ENCODE measurements at places on chromosomes 16 and 17.

DNA sequence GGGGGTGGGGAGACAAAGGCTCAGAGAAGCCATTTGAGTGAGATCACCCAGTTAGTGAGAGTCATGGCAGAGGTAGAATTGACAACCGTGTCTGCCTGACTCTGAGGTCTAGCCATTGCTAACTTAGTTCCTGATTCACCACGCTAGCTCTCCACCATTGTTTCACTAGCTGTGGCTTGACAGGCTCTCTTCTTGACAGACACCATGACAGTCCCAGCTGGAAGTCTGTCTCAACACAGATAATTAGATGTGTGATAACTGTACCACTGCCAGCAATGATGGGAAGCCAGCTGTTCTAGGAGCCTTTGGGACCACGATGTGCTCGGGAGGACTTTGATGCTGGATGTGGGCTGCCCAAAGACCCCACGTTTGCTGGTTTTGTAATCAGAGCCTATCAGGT, 170.5 kb upstream of the CACNG3 start:
- no peak for DNase-seq

DNA sequence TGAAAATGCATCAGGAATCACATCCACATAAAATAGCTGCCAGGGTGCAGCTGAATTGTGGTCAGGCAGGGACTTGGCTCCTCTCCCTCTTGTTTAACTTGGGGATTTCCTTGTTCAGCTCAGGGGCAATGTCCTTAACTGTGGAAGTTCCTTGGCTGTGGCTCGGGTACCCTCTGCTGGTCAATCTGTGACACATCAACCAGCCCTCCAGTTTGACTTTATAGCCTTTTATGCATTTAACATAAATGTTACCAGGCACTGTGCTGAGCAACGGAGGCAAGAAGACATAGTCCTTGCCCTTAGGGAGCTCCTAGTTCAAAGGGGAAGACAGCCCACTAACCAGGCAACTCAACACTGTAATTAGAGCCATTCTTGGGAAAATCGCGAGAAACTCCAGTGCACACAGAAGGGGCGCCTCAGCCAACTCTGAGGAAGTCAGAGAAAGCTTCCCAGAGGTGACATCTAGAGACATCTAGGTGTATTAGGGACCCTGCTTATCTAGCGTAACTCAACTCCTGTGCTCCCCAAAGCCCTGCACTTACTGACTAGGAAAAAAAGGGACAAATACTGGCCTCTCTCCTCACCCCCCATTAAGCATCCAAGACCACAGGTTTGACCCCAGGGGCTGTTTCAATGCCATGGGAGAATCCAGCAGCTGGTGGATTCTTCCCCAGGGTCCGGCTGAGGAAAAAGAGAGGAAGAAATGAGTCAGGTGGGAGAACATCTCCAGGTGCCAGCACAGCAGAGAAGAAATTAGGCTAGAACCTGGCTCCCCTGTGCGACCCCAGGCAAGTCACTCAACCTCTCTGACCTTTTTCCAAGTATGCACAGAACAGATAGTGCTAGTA, 17.3 kb upstream of the EEF2K start:
- DNase-seq = peak; percentile 56

- no peak for DNase-seq
Observed at GRCh38 chr16:644556-644955, 2.9 kb downstream of the MCRIP2 start.

GRCh38 chr17:38777641-38778250, 21.6 kb downstream of the PIP4K2B start:
- no peak for DNase-seq

DNA sequence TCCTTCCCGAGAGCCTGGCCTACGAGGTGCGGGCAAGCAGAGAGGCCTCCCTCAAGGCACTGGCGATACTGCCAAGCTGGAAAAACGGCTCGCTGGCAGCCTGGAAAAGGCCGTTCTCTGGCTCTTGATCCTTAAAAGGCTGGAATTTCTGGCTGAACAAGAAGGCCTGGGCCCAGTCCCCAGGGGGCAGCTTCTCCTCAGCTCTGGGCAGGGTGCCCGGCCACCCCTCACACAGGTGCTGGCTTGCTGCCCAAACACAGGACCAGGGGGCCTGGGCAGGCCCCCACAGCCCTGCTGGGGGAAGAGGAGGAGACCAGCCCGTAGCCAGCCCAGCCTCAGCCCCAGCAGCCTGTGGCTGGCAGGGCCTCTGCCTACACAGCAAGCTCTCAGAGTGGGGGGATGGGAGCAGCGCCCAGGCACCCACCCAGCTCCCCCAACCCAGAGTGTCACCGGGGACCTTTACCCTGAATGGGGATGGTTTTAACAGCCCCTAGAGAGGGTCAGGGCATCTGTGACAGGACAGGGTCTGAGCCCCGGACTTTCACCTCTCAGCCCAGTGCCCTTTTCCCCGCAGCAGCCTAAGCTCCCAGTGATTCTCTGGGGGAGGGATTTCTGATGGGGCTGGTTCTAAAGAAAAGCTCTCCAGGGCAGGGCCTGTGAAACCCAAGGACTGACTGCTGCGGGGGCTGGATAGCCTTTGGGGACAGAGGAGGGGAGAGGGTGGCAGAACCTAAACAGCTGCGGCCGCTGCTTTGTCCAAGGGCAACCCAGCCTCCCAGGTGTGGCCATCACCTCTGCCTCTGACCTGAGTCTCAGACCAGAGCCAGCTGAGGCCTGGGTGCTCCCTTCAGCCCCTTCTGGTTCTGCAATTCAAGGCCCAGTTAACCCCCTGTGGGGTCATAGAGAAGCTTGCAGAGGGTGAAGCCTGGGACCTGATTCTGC, 38.6 kb upstream of the TOB1 start:
- no peak for DNase-seq

GRCh38 chr17:55056526-55056925, 88.0 kb downstream of the STXBP4 start:
- no peak for DNase-seq

DNA sequence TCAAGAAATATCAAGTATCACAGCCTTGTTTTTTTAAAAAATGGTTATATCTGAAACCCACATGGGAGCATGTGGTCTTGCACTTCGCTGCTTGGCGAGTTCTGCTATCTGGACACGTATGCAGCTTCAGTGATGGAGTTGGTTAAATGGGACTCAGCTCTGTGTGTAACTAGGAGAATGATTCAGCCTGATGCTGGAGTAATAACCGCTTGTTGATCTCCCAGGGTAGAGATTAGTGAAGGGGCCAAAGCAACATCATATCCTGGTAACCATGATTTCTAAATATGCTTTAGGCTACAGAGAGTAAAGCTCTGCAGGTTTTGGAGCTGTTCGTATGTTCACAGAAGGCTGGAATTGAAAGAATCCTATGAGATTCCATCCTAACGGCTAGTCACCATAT, 63.2 kb downstream of the IQCK start:
- DNase-seq = no peak

GRCh38 chr16:55655381-55655896, 349 bp upstream of the SLC6A2 start:
- no peak for DNase-seq

- no peak for DNase-seq
Observed at GRCh38 chr17:50573866-50574611, 13.5 kb downstream of the CACNA1G start.

DNA sequence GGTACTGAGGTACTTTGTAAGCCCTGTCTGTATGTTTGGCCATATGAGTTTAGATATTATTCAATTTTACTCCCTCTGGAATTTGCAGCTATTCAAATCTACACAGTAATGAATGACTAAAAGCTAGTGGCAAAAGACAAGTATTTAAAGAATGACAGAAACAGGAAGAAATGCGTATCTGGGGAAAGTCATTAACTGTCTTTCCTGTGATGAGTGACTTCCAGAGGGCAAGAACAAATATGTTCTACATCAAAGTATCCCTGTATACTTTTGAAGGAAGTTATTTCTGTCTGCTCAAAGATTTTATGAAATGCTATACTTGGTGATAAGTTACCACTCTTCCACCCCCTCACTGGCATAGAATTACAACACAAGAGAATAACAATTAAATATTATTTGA, 489.3 kb upstream of the SOX9 start:
- DNase-seq = no peak

DNA sequence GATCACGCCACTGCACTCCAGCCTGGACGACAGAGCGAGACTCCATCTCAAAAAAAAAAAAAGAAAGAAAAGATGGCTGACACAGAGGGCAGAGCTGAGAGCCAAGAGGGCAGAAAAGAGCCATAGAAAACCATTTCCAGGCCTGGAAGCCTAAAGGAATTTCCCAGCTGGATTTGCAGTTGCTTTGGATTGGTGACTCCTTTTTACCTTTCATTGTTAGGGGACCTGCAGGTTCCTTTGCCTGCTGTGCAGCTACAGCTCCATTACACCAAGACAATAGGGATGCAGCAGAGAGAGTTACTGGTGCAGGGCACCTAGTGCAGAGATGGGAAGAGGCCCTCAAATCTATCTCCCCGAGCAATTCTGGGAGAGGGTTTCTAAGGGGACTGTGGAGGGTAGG, 18.4 kb downstream of the ZNF668 start:
- DNase-seq = no peak

DNA sequence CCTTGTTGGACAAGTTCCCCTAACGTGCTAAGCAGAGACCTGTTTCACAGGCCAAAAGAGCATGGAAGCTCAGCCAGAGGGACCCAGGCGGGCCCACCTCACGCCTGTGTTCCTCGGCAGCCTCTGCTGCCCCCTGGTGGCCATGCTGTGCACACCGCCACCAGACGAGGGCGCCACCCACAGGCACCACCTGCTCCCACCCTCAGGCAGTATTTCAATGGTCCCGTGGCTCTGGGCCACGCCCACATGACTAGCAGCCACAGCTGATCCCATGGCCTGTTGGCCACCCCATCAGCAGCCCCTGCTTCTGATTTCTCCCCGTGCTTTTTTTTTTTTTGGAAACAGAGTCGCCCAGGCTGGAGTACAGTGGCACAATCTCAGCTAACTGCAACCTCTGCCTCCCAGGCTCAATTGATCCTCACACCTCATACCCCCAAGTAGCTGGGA, 18.9 kb downstream of the MPG start:
- DNase-seq = peak; percentile 90

DNA sequence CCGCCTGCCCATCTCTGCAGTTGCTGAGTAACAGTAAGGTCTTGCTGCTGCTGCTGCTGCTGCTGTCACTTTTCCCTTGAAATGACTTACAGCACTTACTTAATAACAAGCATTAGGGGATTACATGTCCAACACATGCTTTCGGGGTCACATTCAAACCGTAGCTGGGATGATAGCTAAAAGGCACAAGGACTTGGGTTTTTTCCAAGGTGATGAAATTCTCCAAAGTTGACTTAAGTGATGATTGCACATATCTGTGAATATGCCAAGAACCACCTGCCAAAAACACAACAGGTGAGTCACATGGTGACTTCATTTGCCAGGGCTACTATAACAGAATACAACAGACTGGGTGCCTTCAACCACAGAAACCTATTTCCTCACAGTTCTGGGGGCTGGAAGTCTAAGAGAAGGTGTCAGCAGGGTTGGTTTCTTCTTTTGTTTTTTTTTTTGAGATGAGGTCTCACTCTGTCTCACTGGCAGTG, 121.9 kb upstream of the TNRC6C start:
- DNase-seq = peak; percentile 36

- DNase-seq = no peak
Observed at GRCh38 chr17:6191405-6192324, 121.5 kb downstream of the WSCD1 start.

DNA sequence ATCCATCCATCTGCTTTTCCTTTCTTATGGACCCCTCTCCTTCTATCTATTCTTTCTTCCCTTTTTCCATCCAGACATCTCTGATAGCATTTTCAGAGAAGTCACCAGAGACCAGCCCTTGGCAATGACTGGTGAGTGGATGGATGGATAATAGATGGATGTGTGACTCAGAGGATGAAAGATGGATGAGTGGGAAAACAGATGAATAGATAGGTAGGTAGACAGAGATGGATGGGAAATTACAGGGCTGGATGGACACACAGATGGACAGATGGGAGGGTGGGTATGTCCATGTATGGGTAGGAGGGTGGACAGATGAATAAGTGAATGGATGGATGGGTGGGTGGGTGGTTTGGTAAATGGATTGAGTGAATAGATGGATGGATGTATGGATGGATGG, 101.0 kb downstream of the LITAF start:
- DNase-seq = no peak

- DNase-seq = no peak
Observed at GRCh38 chr17:45040459-45040858, 11.0 kb downstream of the DCAKD start.

- DNase-seq = no peak
Observed at GRCh38 chr16:86565181-86565631, 1.4 kb upstream of the FOXC2 start.

GRCh38 chr16:65075877-65076276, 46.0 kb downstream of the CDH11 start:
- DNase-seq = no peak

GRCh38 chr17:82053130-82053529, 1.4 kb downstream of the GPS1 start:
- no peak for DNase-seq

- DNase-seq = no peak
Observed at GRCh38 chr16:86836503-86837129, 258.3 kb downstream of the FOXL1 start.

- DNase-seq = no peak
Observed at GRCh38 chr17:62666061-62666800, 38.8 kb downstream of the MRC2 start.

- DNase-seq = no peak
Observed at GRCh38 chr17:4777969-4778760, 6.5 kb downstream of the TM4SF5 start.

DNA sequence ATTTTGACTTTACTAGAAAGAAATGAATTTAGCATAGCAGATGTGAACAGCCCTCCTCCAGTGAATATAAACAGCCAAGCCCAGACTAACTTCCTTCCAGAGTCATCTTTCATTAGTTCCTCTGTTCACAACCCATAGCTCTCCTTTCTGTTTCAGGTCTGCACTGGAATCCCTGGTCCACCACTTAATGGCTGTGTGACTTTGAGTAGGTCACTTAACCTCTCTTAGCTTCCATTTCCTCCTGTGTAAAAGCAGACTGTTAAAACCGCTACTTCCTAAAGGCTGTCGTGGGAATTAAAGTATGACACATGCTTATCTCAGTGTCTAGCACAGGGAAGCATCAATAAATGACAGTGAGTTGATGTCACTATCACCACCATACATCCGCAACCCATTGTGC, 7.5 kb downstream of the SLC6A4 start:
- no peak for DNase-seq

GRCh38 chr16:51245658-51245995, 94.6 kb upstream of the SALL1 start:
- no peak for DNase-seq

DNA sequence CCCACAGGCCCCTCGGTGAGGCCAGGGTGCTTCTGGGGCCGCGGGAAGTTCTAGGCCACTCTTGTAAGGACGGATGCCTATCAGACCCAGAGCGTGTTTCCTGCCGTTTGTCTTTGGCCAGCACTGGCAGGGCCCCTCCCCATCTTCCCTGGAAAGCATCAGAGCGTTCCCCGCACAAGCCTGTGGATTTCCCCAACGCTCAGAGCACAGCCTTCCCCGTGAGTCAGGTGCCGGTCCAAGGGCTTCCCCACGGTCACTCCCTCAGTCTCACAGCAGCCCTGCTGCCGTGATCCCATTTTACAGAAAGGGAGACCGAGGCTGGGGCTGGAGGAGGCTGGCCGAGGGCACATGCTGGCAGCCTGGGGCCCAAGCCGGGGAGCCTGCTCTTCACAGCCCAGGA, 33.7 kb downstream of the CRISPLD2 start:
- DNase-seq = no peak

Data from activated gamma-delta T cell treated with Interleukin-2 at 50 U/mL for 16 hours (primary cell).